ENCODE measurements at places on chromosomes 16 and 17.

GRCh38 chr16:89690392-89690901 lies 4.0 kb downstream of the CDK10 start:
- no peak for DNase-seq

DNA sequence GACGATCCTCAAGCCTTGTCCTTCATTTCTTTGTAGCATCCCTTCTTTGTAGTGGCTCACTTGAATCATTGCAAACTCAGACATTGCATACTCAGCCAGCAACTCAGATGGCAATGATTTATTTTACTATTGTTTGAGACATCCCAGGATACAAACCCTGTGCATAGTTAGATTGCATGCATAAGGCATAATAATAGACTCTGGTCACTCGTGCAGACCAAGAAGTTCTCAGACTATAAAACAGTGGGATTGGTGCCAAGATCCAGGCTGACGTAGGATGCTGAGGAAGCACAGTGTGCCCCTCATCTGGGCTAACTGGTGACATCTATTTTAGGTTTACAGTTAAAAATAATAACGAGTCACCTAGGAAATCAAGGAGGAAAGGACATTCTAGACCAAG lies 142.3 kb downstream of the PMP22 start:
- DNase-seq = no peak

GRCh38 chr17:9897372-9897968 lies 7.6 kb downstream of the RCVRN start:
- no peak for DNase-seq

- DNase-seq = no peak
Observed at GRCh38 chr17:77404812-77405581, 264.2 kb downstream of the SEC14L1 start.

GRCh38 chr16:86821895-86822294 lies 243.5 kb downstream of the FOXL1 start:
- DNase-seq = no peak

GRCh38 chr16:22008215-22009059 lies 526 bp downstream of the MOSMO start:
- DNase-seq = no peak

- no peak for DNase-seq
Observed at GRCh38 chr17:10698096-10698818, 863 bp downstream of the ADPRM start.

- no peak for DNase-seq
Observed at GRCh38 chr17:77601054-77601979, 357.2 kb upstream of the TNRC6C start.

DNA sequence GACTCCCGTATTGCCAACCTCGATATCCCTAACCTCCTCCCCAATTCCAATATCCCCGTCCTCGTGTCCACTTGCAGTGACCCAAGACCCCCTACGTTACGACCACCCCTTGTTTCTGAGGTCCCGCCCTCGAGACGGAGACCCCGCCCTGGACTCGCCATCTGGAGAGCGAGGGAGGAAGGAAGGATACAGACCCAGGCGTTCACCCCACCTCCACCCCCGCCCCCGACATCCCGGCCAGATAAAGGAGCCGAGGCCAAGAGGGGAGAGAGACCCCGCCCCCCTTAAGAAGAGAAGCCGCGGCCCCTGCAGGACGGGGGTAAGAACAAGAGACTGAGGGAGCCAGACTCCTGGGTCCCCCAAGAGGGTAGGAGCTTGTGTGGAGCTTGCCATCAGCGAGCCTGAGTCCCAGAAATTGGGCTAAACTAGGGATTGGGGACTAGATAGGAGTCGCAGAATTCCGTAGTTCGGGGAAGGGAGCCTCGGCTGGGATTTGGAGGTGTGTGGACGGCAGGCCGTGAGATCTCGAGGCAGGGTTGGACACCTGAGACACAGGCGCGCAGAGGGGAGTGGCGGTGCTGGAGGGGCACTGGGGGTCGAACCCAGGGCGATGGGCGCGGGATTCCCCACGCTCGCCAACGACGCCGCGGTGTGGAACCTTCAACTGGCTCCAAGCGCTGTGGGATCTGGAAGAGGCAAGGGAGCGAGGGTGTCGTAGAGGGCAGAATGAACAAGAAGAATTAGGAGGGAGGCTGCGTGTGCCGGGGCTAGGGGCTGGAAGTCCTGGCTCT lies at the start of gene BCL6B:
BCL6B (plus strand) TSS at position 270 of the 791 bp plus-strand sequence. CDS start 622 bp downstream, outside the sequence.
- DNase-seq = no peak

DNA sequence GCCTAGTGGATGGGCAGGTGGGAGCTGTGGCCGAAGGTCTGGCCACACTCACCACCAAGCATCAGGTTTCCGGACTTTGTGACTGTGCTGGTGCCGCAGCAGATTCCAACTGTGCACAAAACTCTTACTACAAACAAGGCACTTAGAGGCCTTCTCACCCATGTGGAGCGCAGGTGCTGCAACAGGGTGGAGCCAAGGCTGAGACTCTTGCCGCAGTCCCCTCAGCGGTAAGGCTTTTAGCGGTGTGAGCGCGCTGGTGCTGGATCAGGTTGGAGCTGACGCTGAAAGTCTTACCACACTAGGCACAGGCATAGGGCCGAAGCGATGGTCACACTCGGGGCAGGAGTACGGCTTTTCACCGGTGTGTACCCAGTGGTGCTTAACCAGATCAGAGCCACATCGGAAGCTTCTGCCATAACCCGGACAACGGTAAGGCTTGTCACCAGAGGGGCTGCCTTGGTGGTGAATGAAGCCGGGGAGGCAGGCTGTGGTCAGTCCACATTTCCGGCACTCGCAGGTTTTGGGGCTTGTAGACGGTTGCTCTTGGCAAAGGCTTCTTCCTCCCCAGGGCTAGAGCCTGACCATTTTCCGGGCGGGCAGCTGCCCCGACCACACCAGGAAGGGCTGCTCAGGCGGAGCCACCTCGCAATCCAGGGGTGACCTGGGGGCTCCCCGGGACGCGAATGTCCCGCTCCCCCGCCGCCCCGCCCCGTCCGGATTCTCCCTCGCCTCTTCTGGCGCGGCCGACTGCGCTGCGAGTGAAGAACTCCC lies 1.0 kb upstream of the ARMC5 start:
- DNase-seq = no peak

DNA sequence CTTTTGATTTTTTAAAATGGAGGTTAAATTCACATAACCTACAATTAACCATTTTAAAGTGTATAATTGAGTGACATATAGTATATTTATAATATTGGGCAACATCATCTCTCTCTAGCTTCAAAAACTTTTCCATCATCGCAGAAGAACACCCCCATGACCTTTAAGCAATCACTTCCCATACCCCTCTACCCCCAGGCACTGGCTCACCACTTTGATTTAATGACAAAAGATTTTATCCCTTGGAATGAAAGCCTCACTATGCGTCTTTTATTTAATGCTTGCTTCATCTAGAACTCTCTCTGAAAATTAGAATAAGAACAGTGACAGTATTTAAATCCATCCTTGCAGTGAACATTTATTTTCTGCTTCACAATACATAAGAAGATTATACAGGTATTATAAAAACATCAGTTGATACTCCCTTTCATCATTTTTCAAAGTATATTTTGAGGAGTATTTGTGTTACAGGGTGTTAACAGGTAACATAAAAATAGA lies 3.2 kb upstream of the KRTAP1-3 start:
- no peak for DNase-seq

- no peak for DNase-seq
Observed at GRCh38 chr17:73551759-73552158, 92.5 kb downstream of the SDK2 start.

DNA sequence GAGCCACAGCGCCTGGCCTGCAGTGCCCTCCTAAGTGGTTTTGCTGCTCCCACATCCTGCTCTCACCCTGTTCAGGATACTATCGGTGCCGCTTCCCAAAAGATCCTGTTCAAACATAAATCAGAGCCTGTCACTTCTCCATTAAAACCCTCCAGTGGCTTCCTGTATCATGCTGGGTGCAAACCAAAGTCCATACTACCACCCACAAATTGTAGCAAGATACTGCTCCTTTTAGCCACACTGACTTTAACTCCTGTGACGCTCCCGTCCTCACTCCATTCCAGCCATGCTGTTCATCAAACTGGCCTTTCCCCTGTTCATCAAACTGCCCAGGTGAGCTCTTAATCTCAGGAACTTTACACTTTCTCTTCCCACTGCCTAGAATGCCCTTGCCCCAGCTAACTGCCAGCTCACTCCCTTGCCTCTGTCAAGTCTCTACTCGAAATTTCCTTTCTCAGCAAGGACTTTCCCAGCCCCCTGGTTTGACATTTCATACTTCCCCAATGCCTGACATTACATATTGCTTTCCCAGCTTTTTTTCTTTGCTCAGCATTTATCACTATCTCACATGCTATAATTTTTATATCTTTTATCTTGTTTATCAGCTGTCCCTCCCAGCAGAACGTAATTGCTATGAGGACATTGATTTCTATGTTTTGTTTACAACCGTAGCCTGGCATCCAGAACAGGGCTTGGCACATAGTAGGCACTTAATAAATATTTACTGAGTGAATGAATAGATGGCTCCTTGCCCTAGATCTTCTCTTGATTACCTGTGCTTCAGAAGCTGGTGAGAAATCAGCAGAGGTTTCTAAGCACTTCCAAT lies 44.3 kb upstream of the SMURF2 start:
- peak; percentile 46 for DNase-seq

DNA sequence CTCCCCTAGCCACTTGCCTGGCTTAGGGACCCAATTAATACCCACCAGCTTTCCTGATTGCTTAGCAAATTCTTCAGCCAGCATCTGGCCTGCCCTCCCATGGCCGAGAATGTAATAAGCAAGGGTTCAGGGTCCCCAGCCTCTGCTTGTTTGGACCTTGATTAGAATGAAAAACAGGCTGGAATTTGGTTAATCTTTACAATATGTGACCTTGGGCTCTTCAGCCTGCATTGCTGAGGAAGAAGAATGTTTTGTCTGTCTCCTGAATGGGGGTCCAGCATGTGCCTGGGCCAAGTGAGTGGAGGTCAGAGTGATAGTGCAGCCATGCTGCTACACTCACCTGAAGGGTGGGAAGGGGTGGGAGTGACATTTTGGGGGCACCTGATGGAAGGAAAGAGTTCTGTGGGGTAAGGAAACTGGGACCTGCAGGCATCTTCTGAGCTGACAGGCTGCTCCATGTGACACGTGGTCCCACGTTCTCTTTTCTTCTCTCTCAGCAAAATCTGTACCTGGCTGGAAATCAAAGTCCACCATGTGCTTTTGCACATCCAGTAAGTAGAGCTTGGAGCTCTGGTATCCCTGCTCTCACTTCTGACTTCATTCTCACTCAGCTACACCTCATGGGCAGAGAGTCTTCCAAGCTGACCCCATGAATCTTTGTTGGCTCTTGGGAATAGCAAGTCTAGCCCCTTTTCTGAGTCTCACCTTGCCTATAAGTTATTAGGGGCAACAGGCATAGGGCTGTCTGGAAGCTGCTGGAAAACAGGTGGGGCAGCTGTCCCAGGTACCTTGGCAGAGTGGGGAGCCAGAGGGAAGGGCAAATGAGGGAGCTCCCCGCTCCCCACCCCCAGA lies 5.3 kb downstream of the TMEM106A start:
- no peak for DNase-seq

GRCh38 chr17:82019690-82020571 lies 2.7 kb downstream of the CENPX start:
- DNase-seq = no peak

DNA sequence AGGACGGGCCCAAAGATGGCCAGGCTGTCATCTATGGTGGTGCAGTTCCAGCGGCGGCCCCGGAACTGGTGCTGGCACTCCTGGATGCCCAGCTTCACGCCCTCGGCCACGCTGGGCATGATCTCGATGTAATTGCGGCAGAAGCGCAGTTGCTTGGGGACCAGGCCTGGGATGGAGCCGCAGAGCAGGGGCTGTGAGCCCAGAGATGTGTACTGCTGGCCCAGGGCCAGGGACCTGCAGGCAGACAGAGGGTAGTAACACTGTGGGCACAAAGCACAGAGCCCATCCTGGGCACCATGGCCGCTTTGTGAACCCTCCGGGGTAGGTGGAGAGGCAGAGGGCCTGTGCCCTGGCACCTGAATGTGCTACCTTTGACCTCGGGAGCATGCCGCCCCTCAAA lies 44.8 kb downstream of the WNT3 start:
- DNase-seq = no peak

DNA sequence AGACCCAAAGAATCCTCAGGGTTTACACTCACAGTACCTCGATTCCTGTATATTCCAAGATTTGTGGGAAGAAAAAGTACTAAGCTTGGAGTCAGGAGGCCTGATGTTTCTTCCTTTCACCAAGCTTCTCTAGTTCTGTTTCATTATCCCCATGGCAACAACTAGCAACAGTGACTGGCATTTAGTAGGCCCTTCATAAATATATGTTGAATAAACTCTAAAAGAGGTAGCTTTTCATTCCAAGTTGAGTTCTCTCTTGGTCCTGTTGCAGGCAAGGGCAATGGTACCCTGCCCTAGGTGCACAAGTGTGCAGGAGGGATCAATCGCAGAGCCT lies 527 bp upstream of the UBE2Z start:
- DNase-seq = no peak

GRCh38 chr17:74547736-74548135 lies 1.8 kb upstream of the CD300C start:
- DNase-seq = peak; percentile 23

- no peak for DNase-seq
Observed at GRCh38 chr17:77141846-77142449, 1.2 kb downstream of the SEC14L1 start.

- DNase-seq = no peak
Observed at GRCh38 chr16:20851601-20852000, 45.3 kb downstream of the REXO5 start.

GRCh38 chr17:35101036-35101435 lies 18.6 kb downstream of the RAD51D start:
- DNase-seq = no peak

GRCh38 chr16:83530293-83530692 lies 277.5 kb upstream of the HSBP1 start:
- DNase-seq = no peak

Data from NCI-H2029 treated with DMSO at 0.1 percent for 48 hours (cell line).